Large intestine (tissue), 12 donors: ENCODE measurements at places on chromosomes 16 and 17.
A peak's percentile ranks its signal among the peaks of the same experiment; 100 is the strongest.

DNA sequence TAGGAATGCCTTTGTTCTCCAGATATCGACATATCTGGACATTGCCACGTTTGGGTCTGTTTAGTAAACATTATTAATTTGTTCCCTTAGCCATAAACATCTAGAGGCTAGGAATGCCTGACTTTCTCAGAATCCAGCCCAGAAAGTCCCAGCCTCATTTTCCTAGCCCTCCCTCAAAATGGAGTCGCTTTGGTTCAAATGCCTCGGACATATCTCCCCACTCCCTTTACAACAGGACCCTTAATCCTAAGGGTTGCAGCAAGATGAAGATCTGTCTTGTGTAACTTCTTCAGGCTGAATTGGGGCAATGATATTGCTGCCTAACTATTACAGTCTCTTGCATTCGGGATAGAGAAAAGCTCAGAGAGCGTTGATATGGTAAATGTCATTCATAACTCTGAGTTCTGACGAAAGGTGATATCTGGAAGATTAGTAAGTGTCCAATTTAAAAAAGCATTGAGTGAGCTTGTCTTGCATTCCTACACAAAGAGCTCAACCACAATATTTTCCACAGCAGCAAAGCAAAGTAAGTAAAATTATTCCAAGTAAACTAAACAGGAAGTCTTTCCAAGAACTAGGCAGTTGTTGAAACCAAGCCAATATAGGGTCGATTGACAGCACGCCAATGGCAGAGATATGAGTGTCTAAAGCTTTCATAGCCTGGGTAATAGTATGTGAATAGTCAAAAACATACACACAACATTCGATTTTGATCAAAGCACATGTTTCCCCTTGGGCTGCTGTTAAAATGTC is 46.0 kb upstream of the ARL4D start:
- no peak for DNase-seq

DNA sequence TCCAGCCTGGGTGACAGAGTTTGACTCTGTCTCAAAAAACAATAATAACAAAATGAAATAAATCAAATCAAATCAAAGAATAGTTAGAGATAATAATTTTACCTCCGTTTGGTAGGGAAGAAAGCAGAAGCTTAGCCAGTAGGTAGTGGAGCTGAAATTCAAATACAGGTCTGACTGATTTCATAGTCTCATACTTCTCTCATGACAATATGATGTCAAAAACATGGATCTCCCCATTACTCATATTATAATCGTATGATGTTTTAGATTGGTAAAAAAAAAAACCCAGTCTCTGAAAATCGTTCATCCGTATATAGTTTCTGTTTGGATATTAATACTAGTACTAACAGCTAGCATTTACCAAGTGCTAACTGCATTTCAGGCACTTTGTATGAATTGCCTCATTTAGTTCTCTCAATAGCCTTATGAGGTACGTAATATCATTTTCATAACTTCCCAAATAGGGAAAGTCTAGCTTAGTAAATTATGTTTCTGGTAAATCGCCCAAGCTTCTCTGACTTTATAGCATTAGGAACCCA is 48.7 kb downstream of the CDH8 start:
- no peak for DNase-seq

DNA sequence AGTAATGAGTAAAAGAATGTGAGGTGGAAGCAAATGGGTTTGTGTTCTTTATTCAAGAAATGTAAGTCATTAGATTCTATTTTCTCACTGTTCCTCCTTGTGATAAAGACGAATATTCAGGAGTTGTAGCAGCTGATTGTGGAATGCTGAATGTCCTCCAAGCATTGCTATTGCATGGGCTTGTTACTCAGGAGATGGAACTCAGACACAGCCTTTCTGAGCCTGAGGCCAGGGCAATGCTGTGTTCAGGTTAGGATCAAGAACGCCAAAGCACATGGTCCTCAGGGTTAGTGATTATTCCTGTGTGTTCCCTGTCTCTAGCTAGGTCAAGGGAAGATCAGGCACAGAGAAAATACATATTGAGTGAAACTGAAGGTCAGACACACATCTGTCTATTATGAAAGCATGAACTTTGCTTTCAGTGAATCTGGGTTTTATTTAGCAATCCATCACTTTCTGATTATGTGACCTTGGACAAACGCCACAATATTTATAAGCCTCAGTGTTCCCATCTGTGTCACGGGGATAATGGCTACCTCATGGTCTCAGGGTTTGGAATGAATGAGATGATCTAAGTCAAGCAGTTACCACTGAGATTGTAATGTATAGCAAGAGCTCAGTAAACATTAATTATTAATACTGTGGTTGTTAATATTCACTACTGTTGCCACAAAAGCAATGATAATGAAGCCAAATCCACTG is 426.8 kb upstream of the DYNLRB2 start:
- DNase-seq, result no peak

GRCh38 chr16:80058214-80058613 is 457.7 kb upstream of the MAF start:
- DNase-seq, result peak; percentile 33

DNA sequence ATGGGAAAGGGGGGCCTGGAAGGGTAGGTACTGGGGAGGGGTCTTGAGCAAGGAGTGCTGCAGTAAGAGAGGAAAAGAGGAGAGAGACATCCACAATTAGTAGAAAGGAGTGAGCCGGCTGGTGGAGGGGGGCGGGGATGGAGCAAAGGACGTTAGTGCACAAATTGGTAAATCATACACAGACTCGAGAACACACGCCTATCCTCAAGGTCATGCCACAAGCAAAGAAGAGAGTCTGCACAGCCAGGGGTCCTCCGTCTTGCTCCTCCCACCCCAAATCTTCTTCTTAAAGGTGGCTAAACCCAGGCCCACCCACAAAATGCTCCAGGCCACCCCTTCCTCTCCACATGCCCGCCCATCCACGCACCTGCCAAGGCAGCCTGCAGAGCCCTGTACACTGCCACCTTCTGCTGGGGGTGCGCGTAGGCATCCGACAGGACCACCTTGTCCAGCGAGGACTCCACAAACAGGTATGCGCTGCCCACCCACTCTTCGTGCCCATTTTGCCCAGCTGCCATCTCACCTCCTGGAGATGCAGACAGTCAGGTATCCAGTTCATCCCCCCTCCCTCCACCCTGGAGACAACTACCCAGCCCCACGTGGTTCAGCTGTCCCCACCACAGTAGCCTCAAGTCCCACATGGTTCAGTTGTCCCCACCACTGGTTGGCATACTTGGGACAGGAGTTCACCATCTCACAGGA is 3.4 kb downstream of the TRADD start:
- DNase-seq, result peak; percentile 40

- DNase-seq, result peak; percentile 67
These were observed 73.8 kb downstream of the XYLT1 start for GRCh38 chr16:17396762-17397498.

DNA sequence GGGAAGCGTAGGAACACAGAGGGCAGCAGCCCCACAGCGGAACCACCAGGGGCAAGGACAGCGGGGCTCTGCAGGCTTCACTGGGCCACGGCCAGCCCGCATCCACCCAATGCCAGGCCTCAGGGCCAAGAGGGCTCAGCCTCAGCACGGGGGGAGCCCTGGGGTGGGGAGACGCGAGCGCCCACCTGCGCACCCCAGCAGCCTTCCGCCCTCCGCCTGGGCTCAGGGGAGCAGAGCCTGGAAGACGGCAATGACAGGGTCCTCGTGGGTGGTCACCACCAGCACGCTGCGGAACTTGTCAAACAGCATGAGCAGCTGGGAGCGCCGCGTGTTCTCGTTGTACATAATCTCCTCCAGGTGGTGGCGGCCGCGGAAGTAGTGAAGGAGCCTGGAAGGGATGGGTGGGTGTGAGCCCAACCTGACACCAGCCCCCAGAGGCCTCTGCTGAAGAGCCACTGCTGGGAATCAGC is 8.5 kb downstream of the MPG start:
- no peak for DNase-seq

- DNase-seq, result no peak
These were observed at the start of gene ARHGAP23 for GRCh38 chr17:38428112-38428642. Gene ARHGAP23 (plus strand): TSS chr17:38428464. CDS start chr17:38428486, 22 bp downstream.

GRCh38 chr17:71176331-71176730 is 944.5 kb upstream of the SOX9 start:
- DNase-seq, result no peak

- DNase-seq, result no peak
These were observed 77.4 kb downstream of the LMF1 start for GRCh38 chr16:893360-893759.
